ENCODE measurements at places on chromosomes 3 and 15.

DNA sequence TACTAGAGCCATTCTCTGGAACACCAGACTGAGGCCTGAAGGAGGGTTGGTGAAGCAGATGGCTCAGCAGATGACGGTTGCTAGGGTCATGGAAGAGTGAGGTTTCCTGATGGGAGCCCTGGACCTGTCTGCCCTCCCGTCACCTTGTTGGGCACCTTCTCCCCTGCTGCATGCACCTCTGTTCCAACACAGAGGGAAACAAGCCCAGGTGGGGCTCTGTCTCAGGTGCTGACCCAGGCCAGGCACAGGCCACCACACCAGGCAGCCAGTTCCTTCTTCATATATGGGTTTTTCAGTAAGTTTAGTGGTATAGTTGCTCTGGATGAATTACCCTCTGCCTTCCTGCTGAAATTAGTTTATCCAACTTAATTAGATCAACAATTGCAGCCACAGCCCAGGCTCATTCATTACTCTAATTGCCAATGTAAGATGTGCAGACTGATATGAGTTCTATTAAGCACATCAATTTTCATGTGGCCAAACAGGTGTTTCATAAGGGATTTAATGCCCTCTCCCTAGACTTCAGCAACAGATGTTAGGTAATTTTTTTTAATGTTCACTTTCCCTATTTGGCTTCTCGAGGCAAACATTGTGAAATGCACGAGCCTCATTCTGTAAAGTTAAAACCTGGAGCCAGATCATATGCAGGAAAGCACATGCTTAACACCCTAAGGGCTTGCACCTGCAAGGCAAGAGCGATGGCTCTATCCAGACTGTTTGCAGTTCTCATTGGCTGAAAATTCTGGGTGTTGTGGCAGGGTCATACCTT lies 174.8 kb downstream of the CHDH start:
- H3K27ac ChIP-seq: no peak overlapping the region
- H3K4me1 ChIP-seq: peaks cover 66% of the 10 kb centered on the region

- H3K4me1 ChIP-seq: peaks cover 77% of the 10 kb centered on the region
- peaks cover 7% of the 10 kb centered on the region for H3K27me3 ChIP-seq
- H3K4me3 ChIP-seq: peak overlapping the region; percentile 66
- H3K27ac ChIP-seq: peak overlapping the region; percentile 99
- H3K36me3 ChIP-seq: peaks cover 13% of the 10 kb centered on the region
Observed at GRCh38 chr3:172177046-172177445, 137.7 kb downstream of the FNDC3B start.

- no peak for DNase-seq
- no peak overlapping the region for H3K27ac ChIP-seq
- no peak overlapping the region for H3K4me3 ChIP-seq
Observed at GRCh38 chr3:140164156-140164555, 229.2 kb downstream of the CLSTN2 start.

DNA sequence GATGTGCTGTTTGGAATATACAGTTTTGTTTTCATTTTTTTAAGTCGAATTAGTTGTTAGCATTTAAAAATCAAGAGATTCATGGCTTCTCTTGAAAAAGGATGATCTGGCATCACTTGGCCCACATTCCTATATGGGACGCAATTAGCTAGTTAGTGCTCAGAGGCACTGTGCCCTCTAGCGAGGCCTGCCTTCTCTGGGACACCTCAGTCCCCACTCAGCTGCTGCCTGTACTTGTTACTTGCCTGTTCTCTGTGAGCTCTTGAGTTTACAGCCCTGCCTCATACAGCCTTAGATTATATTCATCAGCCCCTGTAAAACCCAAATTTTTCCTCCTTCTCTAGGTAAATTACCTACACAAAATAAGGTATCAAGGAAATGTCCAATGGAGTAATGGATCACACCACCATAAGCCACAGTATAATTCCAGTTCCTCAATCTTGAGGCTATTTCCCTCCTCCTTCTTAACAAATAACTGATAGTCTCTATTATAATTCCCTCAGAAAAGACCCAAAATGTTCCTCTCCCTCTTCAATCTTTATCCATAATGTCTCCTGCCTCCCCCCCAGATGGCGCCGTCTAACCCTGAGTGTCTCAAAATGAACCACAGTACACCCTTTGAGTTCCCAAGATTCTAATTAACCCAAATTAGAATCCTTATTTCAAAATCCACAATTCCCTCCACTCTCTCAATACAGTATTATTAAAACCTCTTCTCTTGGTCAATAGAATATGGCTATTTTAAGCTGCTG lies 2.7 kb downstream of the ZMAT3 start:
- H3K27me3 ChIP-seq: peaks cover 12% of the 10 kb centered on the region
- peak overlapping the region; percentile 63 for H3K4me3 ChIP-seq
- H3K27ac ChIP-seq: peak overlapping the region; percentile 67
- H3K36me3 ChIP-seq: peaks cover 20% of the 10 kb centered on the region

DNA sequence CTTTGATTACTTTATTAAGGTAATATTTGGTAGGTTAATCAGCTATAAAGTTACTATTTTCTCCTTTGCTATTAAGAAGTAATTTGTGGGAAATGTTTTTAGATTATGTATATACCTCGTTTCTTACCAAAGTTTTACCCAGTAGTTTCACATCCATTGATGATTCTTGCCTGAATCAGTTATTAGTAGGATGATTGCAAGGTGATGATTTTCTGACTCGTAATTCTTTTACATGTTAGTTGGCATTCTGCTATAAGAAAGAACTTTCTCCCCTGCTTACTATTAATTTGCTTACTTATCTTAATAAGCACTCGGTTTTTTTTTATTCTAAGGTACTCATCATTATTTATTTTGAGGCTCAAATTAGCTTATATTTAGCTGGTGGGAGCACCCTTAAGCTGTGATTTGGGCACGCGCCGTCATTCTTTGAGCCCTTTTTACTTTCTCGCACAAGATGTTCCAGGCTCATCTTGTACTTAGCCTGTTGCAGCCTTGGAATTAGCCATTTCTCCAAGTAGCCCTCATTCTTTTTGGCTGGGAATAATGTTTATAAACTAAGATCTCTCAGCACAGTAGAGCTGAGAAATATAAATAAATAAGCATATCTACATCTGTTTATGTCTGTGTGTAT lies 15.3 kb downstream of the USP3 start:
- no peak overlapping the region for H3K27ac ChIP-seq
- DNase-seq: no peak

GRCh38 chr15:63942486-63943365 lies 103.6 kb downstream of the DAPK2 start:
- H3K27ac ChIP-seq: peak overlapping the region; percentile 10
- DNase-seq: no peak
- peaks cover 43% of the 10 kb centered on the region for H3K4me1 ChIP-seq
- peaks cover 11% of the 10 kb centered on the region for H3K27me3 ChIP-seq
- H3K36me3 ChIP-seq: peaks cover 7% of the 10 kb centered on the region

- no peak for DNase-seq
- H3K36me3 ChIP-seq: no peaks in the 10 kb centered on the region
- peaks cover 5% of the 10 kb centered on the region for H3K27me3 ChIP-seq
- H3K4me1 ChIP-seq: no peaks in the 10 kb centered on the region
Observed at GRCh38 chr3:135449046-135449445, 516.5 kb upstream of the PPP2R3A start.

DNA sequence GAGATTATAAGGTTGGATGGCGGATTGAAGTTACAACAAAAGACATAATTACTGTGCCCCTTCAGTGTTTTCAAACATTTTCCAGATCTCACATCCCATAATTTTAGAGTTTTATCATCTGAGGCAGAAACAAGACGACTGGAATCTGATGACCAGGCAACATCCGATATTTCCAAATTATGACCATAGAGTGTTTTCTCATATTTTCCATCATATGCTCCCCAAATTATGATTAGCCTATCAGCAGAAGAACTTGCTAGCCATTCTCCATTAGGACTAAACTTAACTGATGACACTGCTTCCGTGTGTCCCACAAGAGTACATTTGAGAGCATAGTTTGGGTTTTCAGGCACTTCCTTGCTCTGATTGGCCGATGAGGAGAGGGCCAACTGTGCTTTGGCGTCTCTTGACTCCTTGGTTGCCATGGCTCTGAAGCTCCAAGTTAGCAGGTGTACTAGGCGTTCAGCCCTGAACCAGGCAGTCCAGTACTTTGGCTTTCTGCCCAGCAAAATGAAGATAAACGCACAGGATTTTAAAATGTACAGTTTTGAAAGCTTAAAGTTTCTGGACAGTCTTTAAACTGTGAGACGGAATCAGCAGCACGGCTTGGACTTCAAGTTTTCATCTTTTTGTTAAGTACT lies 638 bp downstream of the WDR5B start:
- peaks cover 6% of the 10 kb centered on the region for H3K27me3 ChIP-seq
- peak overlapping the region; percentile 100 for H3K27ac ChIP-seq
- H3K36me3 ChIP-seq: no peaks in the 10 kb centered on the region

- peak; percentile 39 for DNase-seq
- peak overlapping the region; percentile 99 for H3K27ac ChIP-seq
- H3K4me1 ChIP-seq: peaks cover 44% of the 10 kb centered on the region
- peaks cover 8% of the 10 kb centered on the region for H3K27me3 ChIP-seq
- peak overlapping the region; percentile 88 for H3K4me3 ChIP-seq
Observed at GRCh38 chr3:120559242-120560061, 36.7 kb upstream of the NDUFB4 start.

GRCh38 chr15:74812533-74812932 lies at the start of gene LMAN1L:
TSS of gene LMAN1L (plus strand) at chr15:74812835. CDS start at chr15:74812855, 20 bp downstream.
- DNase-seq: no peak
- no peak within 1 kb of the TSS for H3K27ac ChIP-seq
- peaks cover 13% of the 10 kb centered on the region for H3K27me3 ChIP-seq
- H3K4me1 ChIP-seq: peaks cover 7% of the 10 kb centered on the region

- no peak for DNase-seq
- H3K4me3 ChIP-seq: no peak overlapping the region
- peaks cover 3% of the 10 kb centered on the region for H3K27me3 ChIP-seq
- no peak overlapping the region for H3K27ac ChIP-seq
- peaks cover 9% of the 10 kb centered on the region for H3K4me1 ChIP-seq
Observed at GRCh38 chr3:25428789-25429335, 799 bp downstream of the RARB start.

GRCh38 chr3:18443665-18444594 lies 18.8 kb upstream of the SATB1 start:
- peak overlapping the region; percentile 90 for H3K4me3 ChIP-seq
- H3K27ac ChIP-seq: no peak overlapping the region

- DNase-seq: no peak
- no peaks in the 10 kb centered on the region for H3K27me3 ChIP-seq
- H3K4me1 ChIP-seq: no peaks in the 10 kb centered on the region
- no peak overlapping the region for H3K27ac ChIP-seq
- no peak overlapping the region for H3K4me3 ChIP-seq
Observed at GRCh38 chr3:23798876-23799275, 6.9 kb upstream of the UBE2E1 start.

- H3K27me3 ChIP-seq: no peaks in the 10 kb centered on the region
- DNase-seq: no peak
- H3K4me3 ChIP-seq: no peak overlapping the region
- no peaks in the 10 kb centered on the region for H3K36me3 ChIP-seq
Observed at GRCh38 chr3:152039887-152040286, 166.4 kb downstream of the SUCNR1 start.

- H3K27me3 ChIP-seq: peaks cover 25% of the 10 kb centered on the region
- H3K4me1 ChIP-seq: peaks cover 6% of the 10 kb centered on the region
- peaks cover 33% of the 10 kb centered on the region for H3K36me3 ChIP-seq
- no peak overlapping the region for H3K4me3 ChIP-seq
Observed at GRCh38 chr3:52527732-52528585, 5.7 kb downstream of the NT5DC2 start.

- peaks cover 62% of the 10 kb centered on the region for H3K4me1 ChIP-seq
- DNase-seq: peak; percentile 24
- H3K27me3 ChIP-seq: peaks cover 9% of the 10 kb centered on the region
- peaks cover 45% of the 10 kb centered on the region for H3K36me3 ChIP-seq
- peak overlapping the region; percentile 99 for H3K27ac ChIP-seq
Observed at GRCh38 chr3:69012100-69012799, 1.2 kb downstream of the EOGT start.

DNA sequence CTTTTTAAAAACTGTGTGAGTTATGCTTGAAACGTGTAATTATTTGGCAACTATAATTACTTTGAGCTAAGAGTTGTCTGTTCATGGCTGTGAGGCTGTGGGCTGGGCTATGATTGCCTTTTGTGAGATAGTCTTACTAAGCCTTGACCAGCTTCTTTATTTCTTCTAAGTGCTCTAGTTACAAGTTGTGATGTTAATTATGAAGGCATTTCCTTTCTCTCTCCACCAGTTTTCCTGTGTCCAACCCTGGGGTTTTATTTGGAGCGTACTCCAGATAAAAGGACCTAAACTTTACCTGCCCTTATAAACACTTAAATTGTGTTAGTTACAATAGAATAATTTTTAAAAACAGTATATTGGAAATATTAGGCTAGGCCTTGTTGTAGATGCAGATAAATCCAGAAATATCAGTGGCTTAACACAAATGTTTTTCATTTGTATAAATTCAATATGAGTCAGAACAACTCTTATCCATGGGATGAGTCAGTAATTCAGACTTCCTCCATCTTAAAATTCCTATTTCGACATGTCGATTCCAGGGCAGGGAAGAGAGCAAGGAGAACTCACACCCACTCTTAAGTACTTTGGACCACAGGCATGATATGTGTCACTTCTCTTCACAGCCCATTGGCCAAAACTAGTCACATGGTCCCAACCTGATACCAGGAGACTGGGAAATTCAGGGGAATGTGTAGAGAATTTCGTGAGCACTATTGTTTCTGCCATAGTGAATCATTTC lies 17.0 kb downstream of the TMEM62 start:
- no peak for DNase-seq
- no peaks in the 10 kb centered on the region for H3K36me3 ChIP-seq
- no peak overlapping the region for H3K27ac ChIP-seq
- H3K4me3 ChIP-seq: no peak overlapping the region
- no peaks in the 10 kb centered on the region for H3K4me1 ChIP-seq
- no peaks in the 10 kb centered on the region for H3K27me3 ChIP-seq

DNA sequence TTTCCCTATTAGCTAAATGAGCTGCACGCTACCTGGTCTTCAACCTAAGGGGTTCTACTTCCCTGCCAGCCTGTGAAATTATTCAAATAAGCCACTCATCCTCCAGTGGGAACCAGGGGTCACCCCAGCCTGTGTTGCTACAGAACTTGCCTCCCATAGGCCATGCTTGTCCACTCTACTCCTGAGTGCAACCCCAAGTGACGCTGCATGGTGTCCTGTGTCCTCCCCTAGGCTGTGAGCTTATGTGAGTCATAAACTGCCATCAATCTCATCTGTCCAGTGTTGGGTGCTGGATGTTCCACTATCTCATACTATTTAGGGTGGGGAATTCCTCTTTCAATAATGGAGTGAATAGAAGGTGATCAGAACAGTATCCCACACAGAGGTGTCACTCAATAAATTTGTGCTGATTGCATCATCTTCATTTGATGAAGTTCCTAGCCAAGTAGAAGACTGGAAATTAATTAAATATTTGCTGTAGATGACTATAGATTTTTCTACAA lies 49.8 kb upstream of the SSR3 start:
- peaks cover 9% of the 10 kb centered on the region for H3K4me1 ChIP-seq
- H3K4me3 ChIP-seq: no peak overlapping the region
- H3K27ac ChIP-seq: no peak overlapping the region
- H3K36me3 ChIP-seq: no peaks in the 10 kb centered on the region

GRCh38 chr15:59419170-59419569 lies 18.8 kb upstream of the FAM81A start:
- no peak overlapping the region for H3K4me3 ChIP-seq
- peaks cover 2% of the 10 kb centered on the region for H3K27me3 ChIP-seq
- no peak overlapping the region for H3K27ac ChIP-seq

- no peak for DNase-seq
- no peak overlapping the region for H3K4me3 ChIP-seq
- no peaks in the 10 kb centered on the region for H3K4me1 ChIP-seq
- H3K36me3 ChIP-seq: peaks cover 8% of the 10 kb centered on the region
- peaks cover 2% of the 10 kb centered on the region for H3K27me3 ChIP-seq
- H3K27ac ChIP-seq: no peak overlapping the region
Observed at GRCh38 chr3:136093771-136094170, 102.4 kb downstream of the MSL2 start.

Data from endothelial cell (in vitro differentiated cells).